ENCODE measurements at places on chromosomes 6 and 20. TPM values are rescaled to one million over a fixed set of nuclear protein-coding genes. Genes with fewer than 3 reads are reported as not detected.
A peak's percentile ranks its signal among the peaks of the same experiment; 100 is the strongest.

GRCh38 chr20:44488551-44488950 is 12.9 kb downstream of the TTPAL start:
- DNase-seq, result no peak

- DNase-seq, result peak; percentile 51
These were observed 29.8 kb downstream of the EPM2A start for GRCh38 chr6:145705561-145705960.

- DNase-seq, result no peak
These were observed 7.1 kb downstream of the SGK1 start for GRCh38 chr6:134310817-134311216.

DNA sequence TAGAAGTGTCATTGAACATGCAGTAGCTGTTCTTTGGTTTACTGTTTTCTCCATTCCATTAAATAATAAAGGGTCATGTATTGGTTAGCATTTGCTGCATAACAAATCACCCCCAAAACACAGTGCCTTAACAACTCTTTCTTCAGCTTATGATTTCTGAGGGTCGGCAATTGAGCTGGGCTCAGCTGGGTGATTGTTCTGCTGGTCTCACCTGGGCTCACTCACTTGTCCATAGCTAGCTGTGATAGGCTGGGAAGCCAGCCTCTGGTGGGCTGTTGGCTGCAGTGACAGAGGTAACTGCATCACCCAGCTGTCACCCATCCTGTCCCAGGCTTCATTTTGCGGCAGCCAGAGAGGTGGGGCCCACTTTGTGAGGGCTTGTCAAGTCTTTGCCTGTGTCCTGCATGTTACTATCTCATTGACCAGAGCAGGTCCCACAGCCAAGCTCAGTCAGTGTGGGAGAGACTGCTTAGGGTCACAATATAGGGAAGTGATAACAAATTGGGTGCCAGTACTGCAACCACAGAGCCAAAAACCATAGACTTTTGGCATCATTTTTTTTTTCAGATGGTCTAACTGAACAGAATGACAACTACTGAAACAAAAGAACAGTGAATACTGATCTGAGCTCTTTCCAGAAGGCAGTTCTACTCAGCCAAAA is 76.9 kb downstream of the SYNDIG1 start:
- DNase-seq, result no peak

GRCh38 chr6:130879826-130880225 is 52.6 kb downstream of the SMLR1 start:
- DNase-seq, result no peak

DNA sequence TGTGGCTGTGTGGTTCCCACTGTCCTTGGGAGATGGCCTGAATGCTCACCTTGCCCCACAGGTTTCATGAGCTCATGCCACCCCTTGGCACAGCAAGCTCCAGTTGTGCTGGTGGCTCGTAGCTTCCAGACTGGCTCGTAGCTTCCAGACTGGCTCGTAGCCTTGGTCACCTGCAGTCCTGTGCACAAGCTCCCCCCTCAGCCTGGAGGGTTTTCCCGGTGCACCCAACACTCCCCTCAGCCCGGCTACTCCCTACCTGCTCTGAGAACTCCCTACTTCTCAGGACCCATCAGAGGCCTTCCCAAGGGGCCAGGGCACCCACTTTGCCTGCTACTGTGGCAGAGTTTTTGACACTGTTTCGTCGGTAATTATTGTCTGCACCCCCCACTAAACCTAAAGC is 285.6 kb downstream of the TAF4 start:
- no peak for DNase-seq

The C20orf144 gene
- total RNA-seq, result under 0.01 TPM

The RFX6 gene
- total RNA-seq, result not detected

The SLX4IP gene
- 4.4 TPM for total RNA-seq

The AGPAT1 gene
- 22.1 TPM for total RNA-seq

The HM13 gene
- 52.5 TPM for total RNA-seq

The PCNA gene
- 75.6 TPM for total RNA-seq

The GNL1 gene
- total RNA-seq, result 67.0 TPM
